Activated T-helper 17 cell treated with anti-CD3 and anti-CD28 coated beads, Interleukin-2, amount 50 U/mL, for 72 hours (primary cell): ENCODE measurements at places on chromosomes 5 and 9.

DNA sequence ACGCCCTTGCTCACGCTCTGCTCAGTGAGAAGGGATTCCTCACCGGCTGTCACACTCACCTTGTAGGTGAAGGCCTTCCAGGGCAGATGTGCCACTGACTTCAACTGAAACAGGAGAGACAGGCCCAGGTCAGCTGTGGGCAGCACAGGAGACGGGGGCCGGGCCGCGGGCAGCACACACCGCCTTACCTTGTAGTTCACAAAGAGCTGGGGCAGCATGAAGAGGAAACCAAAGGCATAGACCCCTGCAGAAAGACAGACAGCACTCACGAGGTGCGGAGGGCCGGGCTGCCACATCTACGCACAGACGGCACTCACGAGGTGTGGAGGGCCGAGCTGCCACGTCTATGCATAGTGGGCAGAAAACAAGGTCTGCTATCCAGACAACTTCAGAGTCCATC, 23.3 kb downstream of the CLPTM1L start:
- H3K4me3 ChIP-seq = no peak overlapping the region
- H3K4me1 ChIP-seq = peaks cover 17% of the 10 kb centered on the region
- H3K27ac ChIP-seq = no peak overlapping the region
- ATAC-seq = no peak
- peaks cover 77% of the 10 kb centered on the region for H3K36me3 ChIP-seq

DNA sequence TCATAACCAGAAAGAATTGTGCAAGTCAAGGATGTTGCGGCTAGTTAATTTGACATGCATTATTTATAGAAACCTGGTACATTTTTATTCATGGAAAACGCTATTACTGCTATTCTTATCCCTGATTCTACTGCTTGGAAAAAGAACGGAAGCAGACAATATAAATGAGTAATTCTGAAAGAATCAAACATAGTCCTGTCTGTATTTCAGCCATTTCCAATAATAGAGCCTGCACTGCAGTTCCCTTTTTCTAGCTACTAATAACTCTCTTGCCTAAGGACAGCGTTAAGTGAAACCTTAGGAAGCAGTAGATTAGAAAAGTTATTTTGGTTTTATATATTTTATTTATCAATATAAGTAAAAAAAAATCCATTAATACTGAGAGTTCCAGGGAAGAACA, 414.9 kb downstream of the CYLC2 start:
- H3K27me3 ChIP-seq = no peaks in the 10 kb centered on the region
- no peaks in the 10 kb centered on the region for H3K36me3 ChIP-seq
- no peak overlapping the region for H3K4me3 ChIP-seq
- H3K4me1 ChIP-seq = no peaks in the 10 kb centered on the region

DNA sequence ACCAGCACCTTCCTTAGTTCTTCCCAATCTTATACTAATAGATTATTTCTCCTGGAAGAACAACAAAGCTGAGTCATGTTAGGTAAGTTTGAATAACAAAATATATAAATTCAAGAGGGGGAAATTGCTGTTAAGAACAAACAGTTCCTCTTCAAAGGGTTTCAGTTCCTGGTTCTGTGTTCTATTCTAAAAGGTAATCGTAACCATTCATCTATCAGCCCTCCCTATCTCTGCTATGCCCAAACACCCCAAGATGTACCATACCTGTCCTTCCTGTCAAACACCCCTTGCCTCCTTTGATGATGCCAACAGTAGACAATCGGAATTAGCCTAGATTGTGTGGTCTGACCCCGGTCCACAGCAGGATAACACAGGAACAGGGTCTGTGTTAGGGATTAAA, 4.2 kb upstream of the RNF180 start:
- peaks cover 21% of the 10 kb centered on the region for H3K27me3 ChIP-seq
- peaks cover 5% of the 10 kb centered on the region for H3K36me3 ChIP-seq
- H3K27ac ChIP-seq = no peak overlapping the region
- ATAC-seq = no peak
- no peak overlapping the region for H3K4me3 ChIP-seq

GRCh38 chr9:93655621-93656425, 79.4 kb downstream of the PHF2 start:
- H3K27ac ChIP-seq = no peak overlapping the region
- H3K27me3 ChIP-seq = no peaks in the 10 kb centered on the region
- no peak overlapping the region for H3K4me3 ChIP-seq
- peaks cover 22% of the 10 kb centered on the region for H3K36me3 ChIP-seq
- ATAC-seq = no peak

GRCh38 chr5:15757103-15757502, 257.1 kb downstream of the FBXL7 start:
- H3K27ac ChIP-seq = no peak overlapping the region
- no peaks in the 10 kb centered on the region for H3K4me1 ChIP-seq
- no peaks in the 10 kb centered on the region for H3K36me3 ChIP-seq

GRCh38 chr9:96418920-96419690, 935 bp upstream of the ZNF367 start:
- H3K36me3 ChIP-seq = peaks cover 23% of the 10 kb centered on the region
- no peaks in the 10 kb centered on the region for H3K27me3 ChIP-seq
- H3K27ac ChIP-seq = peak overlapping the region; percentile 91

DNA sequence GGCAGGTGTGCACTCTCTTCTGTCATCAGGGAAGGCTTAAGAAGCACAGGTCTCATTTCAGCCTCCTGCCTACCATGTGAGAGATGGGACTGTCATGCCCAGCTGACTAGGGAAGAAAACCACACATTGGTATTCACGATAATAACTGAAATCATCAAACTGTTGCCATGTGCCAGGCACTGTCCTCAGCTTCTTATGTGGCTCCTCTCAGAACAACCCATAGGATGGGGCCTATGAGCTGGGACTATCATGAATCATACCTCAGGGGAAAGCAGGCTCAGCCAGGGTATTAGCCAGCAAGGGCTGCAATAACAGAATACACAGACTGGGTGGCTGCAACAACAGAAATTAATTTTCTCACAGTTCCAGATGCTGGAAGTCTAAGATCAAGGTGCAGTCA, 3.3 kb downstream of the AFAP1L1 start:
- H3K4me3 ChIP-seq = no peak overlapping the region
- no peak overlapping the region for H3K27ac ChIP-seq
- H3K27me3 ChIP-seq = peaks cover 58% of the 10 kb centered on the region
- ATAC-seq = no peak

GRCh38 chr5:94362857-94363256, 255.5 kb downstream of the KIAA0825 start:
- H3K4me1 ChIP-seq = no peaks in the 10 kb centered on the region
- H3K27me3 ChIP-seq = no peaks in the 10 kb centered on the region
- ATAC-seq = no peak
- no peak overlapping the region for H3K4me3 ChIP-seq

DNA sequence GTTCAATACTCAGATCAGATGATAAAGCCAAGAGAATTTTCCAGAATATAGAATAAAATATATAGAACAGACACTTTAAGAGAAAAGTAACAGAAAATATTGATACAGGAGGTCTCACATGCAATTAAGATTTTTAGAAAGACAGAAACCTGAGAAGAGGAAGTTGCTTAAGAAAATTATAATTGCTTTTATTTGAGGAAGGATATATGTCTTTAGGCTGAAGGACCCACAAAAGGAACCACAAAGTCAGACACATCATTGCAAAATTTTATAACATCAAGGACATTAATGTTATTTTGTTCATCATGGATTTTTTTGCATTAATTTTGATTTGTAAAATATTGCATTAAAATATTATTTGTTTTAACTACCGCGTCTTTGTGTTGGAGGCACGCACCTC, 141.5 kb downstream of the FSTL4 start:
- peaks cover 17% of the 10 kb centered on the region for H3K4me1 ChIP-seq
- no peak for ATAC-seq
- H3K36me3 ChIP-seq = no peaks in the 10 kb centered on the region
- no peak overlapping the region for H3K27ac ChIP-seq
- no peaks in the 10 kb centered on the region for H3K27me3 ChIP-seq
